Astrocyte of the spinal cord (primary cell): ENCODE measurements at places on chromosomes 12 and 14.

- no peak for DNase-seq
Observed at GRCh38 chr14:50892255-50892654, 20.4 kb downstream of the ABHD12B start.

GRCh38 chr12:20372326-20373096 is 4.2 kb downstream of the PDE3A start:
- DNase-seq, result no peak

GRCh38 chr14:21096978-21097635 is 1.3 kb downstream of the ZNF219 start:
- no peak for DNase-seq

DNA sequence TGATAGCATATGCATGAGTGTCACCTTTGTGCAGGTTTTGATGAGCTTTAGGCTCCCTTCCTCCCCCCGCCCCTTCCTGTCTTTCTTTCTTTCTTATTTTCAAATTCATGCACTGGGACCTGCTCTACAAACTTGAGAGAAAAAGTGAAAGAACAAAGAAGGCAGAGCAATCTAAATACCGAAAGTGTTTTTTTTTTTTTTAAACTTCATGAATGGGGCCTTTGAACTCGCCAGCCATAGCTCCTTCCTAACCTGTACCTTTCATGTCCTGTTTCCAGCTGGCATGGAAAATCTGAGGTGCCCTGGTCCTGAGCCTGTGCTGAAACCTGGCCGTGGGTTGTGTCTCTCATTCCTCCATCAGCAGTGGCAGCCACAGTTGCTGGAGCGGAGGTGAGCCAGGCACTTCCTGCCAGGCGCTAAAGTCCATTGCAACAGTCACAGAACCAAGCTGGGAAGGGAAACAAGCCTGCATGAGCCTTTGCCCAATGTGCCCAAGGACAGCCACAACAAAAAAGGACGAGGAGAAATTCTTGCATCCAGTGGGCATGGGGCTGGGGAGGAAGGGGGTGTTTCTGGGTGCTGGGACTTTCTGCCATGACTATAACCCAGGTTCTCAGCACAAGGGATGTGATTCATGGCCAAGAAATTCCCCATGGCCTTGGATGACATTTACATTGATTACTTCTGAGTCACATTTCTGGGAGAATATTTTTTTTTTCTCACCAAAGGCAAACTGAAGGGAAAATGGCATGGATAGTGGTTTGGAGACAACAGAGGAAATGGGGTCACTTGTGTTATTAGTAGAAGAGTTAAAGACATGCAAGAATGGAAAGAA is 102.7 kb downstream of the TMEM30B start:
- DNase-seq, result peak; percentile 98

GRCh38 chr12:53990311-53991076 is 5.5 kb downstream of the HOXC10 start:
- DNase-seq, result no peak

GRCh38 chr12:12996209-12996608 is 3.9 kb downstream of the HEBP1 start:
- no peak for DNase-seq

GRCh38 chr12:86513226-86513625 is 257.0 kb upstream of the MGAT4C start:
- no peak for DNase-seq

GRCh38 chr12:87815771-87816585 is 213.2 kb downstream of the C12orf50 start:
- DNase-seq, result peak; percentile 86

GRCh38 chr14:28407996-28408395 is 358.6 kb upstream of the FOXG1 start:
- DNase-seq, result no peak
